ENCODE measurements at places on chromosomes 13 and 19. TPM values are rescaled to one million over a fixed set of nuclear protein-coding genes. Genes with fewer than 3 reads are reported as not detected.

LILRA6 gene
- 0.53 TPM for polyA plus RNA-seq

DNA sequence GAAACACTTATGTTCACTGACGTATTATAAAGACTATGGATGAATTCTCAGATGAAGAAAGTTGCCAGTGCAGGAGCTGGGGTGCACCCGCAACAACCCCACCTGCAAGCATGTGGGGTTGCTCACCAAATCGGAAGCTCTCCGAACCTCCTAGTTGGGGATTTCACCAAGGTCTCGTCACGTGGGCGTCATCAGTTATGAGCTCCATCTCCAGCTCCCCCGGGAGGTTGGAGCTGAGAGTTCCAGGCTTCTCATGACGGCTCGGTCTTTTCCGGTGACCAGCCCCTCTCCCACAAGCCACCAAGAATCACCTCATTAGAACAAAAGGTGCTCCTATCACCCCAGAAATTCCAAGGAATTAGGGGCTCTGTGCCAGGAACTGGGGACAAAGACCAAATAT is 46.1 kb upstream of the TUBGCP3 start:
- H3K27me3 ChIP-seq: peaks cover 19% of the 10 kb centered on the region
- no peak overlapping the region for H3K27ac ChIP-seq
- no peaks in the 10 kb centered on the region for H3K4me1 ChIP-seq
- no peak for DNase-seq

DNA sequence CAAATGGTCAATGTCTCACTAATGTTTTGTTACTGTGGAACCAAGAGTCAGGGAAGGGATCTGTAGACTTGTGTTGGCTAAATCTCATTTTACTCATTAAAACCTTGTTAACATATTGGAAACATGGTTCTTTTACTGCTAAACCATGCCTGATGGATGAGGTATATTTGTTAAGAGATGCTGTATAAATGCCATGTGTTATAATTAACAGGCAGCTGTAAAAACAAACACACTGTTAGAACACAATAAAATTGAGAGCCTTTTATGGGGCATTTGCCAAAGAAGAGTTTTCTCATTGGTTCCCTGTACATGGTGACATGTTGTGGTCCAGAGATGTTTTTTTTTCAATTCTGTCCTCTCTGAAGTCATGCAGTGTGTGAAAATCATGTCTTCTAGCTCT is 121.9 kb downstream of the ESD start:
- H3K27ac ChIP-seq: no peak overlapping the region
- peaks cover 2% of the 10 kb centered on the region for H3K4me1 ChIP-seq
- no peak overlapping the region for H3K4me3 ChIP-seq
- H3K27me3 ChIP-seq: no peaks in the 10 kb centered on the region
- peak; percentile 22 for DNase-seq

GRCh38 chr13:76222511-76222910 is 586.4 kb downstream of the LMO7 start:
- H3K27ac ChIP-seq: no peak overlapping the region
- H3K4me3 ChIP-seq: no peak overlapping the region
- H3K36me3 ChIP-seq: no peaks in the 10 kb centered on the region
- no peaks in the 10 kb centered on the region for H3K27me3 ChIP-seq
- DNase-seq: no peak

DNA sequence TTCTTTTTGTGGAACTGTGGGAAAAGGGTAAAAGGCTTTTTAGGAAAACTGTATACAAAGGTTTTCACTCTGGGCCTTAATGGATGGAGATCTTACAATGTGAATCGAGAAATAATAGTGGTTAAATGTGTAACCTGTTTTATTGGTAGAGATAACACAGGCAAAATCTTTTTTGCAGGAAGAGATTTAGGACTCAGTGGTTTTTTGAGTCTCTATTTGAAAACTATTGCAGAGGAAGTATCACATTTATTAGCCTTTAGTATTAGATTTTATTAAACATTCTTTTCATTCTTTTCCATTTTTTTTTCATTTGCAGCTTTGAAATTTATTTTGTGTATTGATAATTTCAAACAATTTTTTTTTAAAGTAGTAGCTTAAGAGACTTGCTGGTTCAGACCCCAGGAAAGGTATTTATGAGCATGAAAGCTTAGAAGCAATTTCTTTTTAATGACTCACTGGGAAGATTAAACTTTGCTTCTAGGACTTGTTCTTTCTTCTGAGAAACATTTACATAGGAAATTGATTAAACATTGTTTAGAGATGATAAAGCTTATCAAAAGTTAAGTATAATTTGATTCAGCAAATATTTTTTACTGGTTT is 10.5 kb downstream of the KLF5 start:
- DNase-seq: peak; percentile 51
- H3K4me1 ChIP-seq: no peaks in the 10 kb centered on the region
- no peaks in the 10 kb centered on the region for H3K27me3 ChIP-seq

GRCh38 chr13:27200413-27201070 is 28.9 kb upstream of the USP12 start:
- DNase-seq: peak; percentile 39
- no peak overlapping the region for H3K4me3 ChIP-seq
- no peak overlapping the region for H3K27ac ChIP-seq

DNA sequence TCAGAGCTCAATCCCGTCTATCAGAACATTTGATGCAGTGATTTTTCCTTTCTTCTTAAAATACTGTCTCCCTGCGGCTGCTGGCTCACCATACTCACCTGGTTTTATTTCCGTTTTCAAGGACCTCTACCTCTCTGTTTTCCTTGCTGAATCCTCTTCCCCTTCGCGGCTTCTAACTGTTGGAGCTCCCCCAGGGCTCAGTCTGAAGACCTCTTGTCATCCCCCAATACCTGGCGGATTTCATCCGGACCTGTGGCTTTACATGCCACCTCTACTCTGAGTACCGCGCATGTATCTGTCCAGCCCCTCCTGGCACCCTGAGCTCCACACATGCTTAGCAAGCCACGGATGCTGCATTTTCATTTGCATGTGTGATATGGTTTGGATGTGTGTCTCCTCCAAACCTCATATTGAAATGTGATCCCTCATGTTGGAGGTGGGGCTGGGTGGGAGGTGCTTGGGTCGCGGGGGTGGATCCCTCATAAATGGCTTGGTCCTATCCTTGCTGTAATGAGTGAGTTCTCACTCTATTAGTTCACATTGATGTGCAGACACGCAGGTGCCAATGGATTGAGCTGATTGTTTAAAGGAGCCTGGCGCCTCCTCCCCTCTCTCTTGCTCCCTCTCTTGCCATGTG is 106.2 kb upstream of the LSM14A start:
- H3K4me1 ChIP-seq: no peaks in the 10 kb centered on the region
- no peak overlapping the region for H3K4me3 ChIP-seq
- no peak for DNase-seq
- H3K36me3 ChIP-seq: no peaks in the 10 kb centered on the region
- no peak overlapping the region for H3K27ac ChIP-seq
